ENCODE measurements at places on chromosomes 16 and 17.

- peak; percentile 68 for DNase-seq
These were observed 481 bp downstream of the MYO19 start for GRCh38 chr17:36533935-36534839.

DNA sequence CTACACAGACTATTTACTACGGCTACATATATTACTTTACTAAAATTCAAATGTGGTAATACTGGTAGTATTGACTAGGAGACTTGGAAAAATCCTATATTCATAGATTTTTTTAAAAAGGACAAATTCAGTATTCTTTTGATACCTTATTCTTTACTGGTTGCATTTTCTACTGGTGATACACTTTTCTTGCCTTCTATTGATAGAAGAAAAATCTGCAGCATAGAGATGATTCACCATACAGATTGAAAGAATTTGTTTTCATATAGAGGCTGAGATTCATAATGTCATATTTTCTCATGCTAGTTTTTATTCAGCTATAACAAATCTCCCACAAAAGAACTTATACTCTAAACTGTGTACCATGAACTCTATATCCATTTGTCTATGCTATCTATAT is 195.4 kb upstream of the C17orf78 start:
- DNase-seq = no peak

- DNase-seq = peak; percentile 93
These were observed 28.7 kb upstream of the DNAI2 start for GRCh38 chr17:74245145-74245831.

DNA sequence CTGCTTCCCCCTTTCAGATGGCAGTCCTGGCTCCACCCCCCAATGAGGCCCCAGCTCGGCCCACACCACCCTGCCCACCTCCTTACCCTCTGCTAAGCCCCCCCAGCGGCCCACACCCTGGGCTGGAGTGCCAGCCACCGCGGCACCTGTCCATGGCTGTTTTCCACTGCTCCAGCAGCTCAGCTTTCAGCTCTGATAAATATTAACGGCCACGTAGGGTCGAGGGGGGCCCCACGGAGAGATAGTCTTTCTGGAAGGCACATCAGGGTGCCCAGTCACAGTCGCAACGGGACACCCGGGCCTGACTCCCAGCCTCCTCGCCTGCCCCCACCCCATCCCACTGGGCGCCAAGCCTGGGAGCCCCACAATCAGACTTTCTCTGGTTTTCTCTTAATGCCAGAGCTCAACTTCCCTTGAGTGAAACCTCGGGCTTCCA is 46.5 kb upstream of the CIBAR2 start:
- no peak for DNase-seq

DNA sequence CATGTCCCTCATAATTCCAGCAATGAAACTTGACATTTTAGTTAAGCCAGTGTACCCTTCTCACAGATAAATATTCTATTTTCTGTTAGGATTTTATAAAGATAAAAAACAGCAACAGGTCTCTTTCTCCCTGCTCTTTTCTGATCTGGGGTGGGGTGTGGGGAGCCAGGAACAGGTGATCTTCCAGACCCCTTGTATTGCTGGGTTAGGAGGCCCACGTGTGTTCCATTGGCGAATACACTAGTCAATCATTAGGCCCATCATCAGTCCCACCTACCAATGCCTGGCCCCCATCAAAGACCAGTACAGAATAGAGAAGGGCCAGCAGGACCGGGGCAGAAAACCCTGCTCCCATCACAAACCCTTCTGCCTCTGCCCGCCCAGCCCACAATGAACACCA is 40.3 kb upstream of the TOB1 start:
- no peak for DNase-seq

DNA sequence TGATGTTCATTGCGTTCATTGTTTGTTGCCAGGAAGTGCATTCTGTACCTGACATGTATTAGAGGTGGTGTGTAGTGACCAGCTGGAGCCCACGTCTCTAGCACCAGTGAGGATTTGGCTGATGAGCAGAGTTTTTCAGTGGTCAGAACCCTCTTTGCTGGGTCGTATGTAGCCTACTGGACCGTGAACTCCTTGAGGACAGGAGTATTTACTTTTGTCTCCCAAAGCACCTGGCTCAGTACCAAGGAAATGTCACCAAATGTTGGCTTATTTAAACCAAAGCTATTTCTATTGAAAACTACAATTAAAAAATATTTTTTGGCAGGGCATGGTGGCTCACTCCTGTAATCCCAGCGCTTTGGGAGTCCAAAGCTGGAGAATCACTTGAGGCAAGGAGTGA is 262.7 kb downstream of the SNX29 start:
- no peak for DNase-seq

- no peak for DNase-seq
These were observed 910.5 kb downstream of the CDH11 start for GRCh38 chr16:64211331-64211730.

- peak; percentile 65 for DNase-seq
These were observed 74.6 kb downstream of the CMC2 start for GRCh38 chr16:80931801-80932707.

DNA sequence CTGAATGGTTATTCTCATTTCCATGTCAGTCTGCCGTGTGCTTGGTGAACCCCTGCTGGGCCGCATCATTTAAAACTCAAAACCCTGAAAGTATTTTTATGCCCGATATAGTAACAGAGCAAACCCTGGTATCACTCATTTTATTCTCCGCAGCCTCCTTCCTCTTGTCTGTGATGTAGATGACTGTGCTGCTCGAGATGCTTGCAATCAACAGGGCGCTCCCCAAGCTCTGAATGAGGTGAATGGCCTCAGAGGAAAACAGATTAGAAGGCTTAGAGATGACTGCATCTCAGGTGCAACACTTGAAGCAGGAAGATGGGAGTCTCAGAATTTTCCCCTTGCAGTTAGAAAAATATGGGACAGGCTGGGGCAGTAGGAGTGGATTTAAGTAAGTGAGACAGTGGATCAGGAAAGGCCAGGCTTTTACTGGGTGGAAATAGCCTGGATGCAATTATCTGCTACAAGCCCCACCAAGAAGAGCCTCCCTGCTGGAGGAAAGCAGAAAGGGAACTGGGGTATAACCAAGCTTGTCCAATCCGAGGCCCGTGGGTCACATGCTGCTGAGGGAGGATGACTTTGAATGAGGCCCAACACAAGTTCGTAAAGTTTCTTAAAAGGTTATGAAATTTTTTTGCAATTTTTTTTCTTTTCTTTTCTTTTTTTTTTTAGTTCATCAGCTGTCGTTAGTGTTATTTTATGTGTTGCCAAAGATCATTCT is 166.9 kb downstream of the CDH13 start:
- DNase-seq = no peak

DNA sequence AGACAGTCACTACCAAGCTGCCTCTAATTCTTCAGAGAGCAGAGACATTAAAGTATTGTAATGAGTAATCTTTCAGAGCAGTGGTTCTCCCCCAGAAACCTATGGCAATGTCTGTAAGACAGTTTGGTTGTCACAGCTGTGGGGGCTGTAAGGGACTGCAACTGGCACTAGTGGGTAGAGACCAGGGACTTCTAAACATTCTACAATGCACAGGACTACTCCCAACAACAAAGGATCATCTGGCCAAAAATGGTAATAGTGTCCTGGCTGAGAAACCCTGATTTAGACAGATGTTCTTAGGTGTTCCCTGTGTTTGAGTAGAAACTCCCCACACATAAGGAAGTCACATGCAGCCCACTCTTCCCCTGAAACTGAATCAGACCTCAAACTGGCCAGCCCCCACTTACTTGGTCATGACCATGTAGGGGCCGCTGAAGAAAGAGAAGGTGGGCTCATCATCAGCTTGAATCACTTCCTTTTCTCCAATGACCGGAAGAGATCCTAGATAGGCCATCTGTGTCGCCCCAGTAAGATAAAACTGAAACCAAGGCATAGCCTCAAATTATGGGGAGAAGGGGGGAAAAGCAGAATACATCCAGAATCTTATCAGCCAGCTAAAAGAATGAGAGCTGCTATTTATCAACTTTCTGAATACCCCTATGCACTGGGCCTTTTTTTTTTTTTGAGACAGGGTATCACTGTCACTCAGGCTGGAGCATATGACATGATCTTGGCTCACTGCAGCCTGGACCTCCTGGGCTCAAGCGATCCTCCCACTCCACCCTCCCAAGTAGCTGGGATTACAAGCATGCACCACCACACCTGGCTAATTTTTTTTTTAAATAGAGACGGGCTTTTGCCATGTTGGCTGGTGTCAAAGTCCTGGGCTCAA is 75.8 kb downstream of the TEX14 start:
- DNase-seq = no peak

GRCh38 chr17:66290101-66290722 is 12.2 kb upstream of the PRKCA start:
- no peak for DNase-seq

DNA sequence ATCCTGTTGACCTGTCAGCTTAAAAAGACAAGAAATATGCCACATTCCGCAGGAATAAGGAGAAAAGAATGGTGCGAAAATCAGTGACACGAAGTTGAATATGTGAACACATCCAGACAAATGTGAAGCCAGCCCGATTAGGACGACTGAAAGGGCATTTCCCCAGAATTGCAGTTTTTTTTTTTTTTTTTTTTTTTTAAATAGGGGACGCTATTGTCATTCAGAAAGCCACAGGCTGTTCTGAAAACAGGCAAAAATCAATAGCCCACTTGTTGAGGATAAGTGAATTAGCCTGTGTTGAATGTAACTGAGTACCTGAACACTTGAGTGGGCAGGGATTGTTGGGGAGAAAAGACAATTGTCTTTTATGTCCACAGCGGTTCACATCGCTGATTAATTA is 507.1 kb downstream of the WWOX start:
- no peak for DNase-seq

DNA sequence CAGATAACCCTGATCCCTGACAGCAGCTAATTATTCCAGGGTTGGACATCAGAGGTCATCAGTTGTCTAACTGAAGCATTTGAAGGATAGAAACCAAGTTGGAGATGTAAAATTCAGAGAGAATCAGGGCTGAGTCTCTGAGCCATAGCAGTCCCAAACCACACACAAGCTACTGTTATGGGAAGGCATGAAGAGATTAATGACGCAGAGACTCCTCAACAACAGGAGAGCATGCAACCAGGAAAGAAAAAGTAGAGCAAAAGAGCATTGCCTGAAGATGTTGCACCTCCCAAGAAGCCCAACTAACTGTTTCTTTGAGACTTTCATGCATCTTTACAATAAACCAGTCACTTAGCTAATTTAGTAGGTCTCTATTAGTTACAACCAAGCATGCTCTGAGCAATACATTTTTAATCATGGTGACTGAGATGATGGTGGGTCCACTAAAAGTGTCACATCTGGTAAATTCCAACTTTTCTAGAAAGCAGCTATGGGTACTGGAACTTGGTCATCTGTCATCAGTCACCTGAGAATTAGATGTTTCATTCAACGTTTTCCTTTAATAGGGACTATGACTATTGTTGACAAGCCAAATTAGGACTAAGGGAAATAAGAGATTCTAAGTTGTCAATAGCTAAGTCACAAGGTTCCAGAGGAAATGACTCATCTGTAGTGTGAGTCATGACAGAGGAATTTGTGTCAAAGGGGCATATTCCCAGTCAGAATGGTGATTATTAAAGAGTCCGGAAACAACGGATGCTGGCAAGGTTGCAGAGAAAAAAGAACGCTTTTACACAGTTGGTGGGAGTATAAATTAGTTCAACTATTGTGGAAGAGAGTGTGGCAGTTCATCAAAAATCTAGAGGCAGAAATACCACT is 239.8 kb downstream of the CHD9NB start:
- DNase-seq = no peak

DNA sequence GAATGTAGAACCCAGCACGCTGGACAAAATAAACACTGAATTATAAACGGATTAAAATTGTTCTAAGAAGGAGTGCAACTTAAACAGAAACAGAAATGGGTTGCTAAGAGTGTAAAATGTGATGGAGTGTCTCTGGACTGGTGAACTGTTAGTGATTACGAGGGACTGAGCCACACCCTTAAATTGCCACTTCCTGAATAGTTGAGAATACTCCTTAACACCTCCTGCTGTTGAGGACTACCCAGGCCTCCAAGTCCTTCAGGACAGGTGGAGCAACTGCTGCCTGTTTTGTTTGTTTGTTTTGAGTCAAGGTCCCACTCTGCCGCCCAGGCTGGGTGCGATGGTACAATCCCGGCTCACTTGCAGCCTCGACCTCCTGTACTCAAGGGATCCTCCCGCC is 25.8 kb upstream of the IRF8 start:
- DNase-seq = no peak

DNA sequence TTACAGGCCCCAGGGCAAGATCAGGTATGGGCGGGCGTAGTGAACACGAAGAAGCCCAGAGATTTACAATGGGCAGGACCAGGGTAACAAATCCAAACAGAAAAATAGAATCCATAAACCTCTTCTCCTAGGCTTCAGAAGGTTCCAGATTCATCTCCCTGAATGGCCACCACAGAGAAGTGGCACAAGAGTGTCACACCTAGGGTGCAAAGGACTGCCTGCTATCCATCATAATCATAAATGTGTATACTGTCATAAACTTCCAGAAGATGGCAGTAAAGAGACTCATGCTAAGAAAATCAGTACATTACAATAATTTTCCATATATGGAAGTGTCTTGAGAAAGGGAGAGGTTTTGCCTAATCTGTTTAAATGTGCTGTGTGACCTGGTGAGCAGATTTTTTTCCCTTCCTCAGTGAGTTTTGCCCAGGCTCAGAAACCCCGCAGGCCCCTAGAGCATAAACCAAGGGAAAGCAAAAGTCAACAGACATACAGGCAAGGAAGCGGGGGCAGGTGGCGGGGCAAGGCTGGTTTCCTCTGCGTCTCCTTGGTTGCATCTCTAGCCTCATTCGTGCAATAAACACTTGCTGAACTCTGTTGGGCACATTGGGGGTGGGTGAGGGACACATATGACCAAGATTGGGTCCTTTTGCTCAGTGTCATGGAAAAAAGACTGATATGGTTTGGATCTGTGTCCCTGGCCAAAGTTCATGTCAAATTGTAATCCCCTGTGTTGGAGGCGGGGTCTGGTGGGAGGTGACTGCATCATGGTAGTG is 92.0 kb upstream of the CDH5 start:
- DNase-seq = no peak

DNA sequence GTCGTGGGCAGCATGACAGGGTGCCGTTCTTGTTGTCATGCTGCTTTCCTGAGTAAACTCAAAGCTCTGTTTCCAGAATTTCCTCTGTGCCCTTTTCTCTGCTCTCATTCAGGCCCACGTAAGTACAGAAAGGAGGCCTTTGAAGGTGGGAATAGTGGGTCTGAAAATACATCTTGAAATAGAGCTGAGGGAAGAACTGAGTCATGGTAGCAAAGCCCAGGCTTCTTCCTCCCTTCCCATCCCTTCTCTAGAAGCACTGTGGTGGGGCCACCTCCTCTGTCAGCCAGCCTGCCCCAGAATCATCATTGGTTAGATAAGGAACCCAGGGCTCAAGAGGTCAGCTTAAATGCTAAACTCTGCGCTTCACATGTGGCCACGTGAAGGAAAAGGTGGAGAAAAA is 9.4 kb downstream of the CTRL start:
- DNase-seq = no peak

- DNase-seq = no peak
These were observed 171.5 kb downstream of the AXIN2 start for GRCh38 chr17:65389949-65390348.
